ENCODE measurements at places on chromosomes 5 and 9. TPM values are rescaled to one million over a fixed set of nuclear protein-coding genes. Genes with fewer than 3 reads are reported as not detected.

GRCh38 chr5:140822281-140822629 is 842 bp downstream of the PCDHA5 start:
- DNase-seq = no peak

GRCh38 chr5:43664501-43665040 is 61.6 kb downstream of the NNT start:
- DNase-seq = no peak

The ANKH gene
- total RNA-seq = 78.1 TPM

DNA sequence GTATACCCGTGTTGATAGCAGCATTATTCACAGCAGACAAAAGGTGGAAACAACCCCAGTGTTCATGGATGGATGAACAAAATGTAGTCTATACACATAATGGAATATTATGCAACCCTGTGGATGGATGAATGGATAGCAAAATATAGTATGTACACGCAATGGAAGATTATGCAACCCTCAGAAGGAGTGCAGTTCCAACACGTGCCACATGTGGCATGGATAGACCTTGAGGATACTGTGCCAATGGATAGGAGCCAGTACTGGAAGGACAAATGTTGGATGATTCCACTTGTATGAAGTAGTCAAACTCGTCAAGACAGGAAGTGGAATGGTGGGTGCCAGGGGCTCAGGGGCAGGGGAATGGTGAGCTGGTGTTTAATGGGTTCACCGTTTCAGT is 44.9 kb downstream of the PLEKHG4B start:
- no peak for DNase-seq

The PRR7 gene
- 1.00 TPM for total RNA-seq

DNA sequence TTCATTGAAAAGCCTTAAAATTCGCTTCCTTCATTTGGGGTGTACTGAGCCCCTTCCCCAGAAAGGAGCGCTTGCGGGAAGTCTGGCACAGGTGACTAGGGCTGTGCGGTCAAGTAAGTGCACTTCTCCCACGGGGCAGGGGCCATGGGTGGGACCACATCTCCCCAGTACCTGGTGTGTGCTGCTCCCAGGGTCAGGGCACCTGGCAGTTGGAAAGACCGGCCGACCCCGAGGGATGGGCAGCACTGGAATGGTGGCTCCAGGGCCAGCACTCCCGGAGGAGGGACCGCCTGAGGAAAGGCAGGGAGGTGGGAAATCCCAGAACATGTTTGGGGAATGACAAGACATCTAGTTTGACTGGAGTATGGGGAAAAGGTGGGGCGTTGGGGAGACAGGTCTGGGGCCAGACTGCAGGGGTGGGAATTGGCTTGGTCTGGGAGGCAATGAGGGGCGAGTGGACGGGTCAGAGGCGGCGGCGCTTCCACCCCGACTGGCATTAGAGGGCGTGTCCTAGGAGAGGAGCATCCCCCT is 727 bp upstream of the GLIPR2 start:
- no peak for DNase-seq

- DNase-seq = no peak
These were observed 28.5 kb upstream of the KIF4B start for GRCh38 chr5:154984946-154985516.

GRCh38 chr5:172683645-172684471 is 42.8 kb downstream of the NEURL1B start:
- no peak for DNase-seq

DNA sequence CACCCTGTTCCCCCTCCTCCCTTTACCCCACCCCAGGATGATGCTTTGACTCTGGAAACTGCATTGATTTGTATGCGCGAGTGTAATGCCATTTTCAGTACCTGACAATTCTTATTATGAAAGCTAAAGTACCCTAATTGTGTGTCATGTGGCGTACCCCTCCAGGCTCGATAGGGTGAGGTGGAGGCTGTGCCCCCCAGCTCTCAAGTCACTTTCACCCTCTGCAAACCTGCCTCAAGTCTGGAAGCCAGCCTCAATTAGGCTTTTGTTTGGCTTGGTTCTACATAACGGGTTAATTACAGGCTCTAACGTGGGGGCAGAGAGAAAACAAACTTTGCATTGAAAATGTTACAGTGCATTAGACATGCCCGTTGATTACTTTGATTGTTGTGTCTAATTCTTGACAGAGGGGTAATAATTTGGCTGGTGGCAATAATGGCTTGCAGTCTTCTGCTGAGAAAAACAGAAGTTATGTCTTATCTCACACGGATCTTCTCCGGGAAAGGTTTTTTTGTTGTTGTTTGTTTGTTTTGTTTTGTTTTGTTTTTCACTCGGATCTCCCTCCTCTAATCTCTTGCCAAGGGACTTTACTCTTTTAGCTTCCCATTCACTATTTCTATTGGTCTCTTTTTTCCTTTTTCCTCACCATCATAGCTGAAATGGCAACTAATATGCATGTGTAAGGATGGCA is 12.6 kb downstream of the ISL1 start:
- no peak for DNase-seq

- DNase-seq = no peak
These were observed 63.7 kb upstream of the PPP2CA start for GRCh38 chr5:134289509-134290113.

The PCDHA1 gene
- total RNA-seq = not detected

- DNase-seq = no peak
These were observed 76.6 kb upstream of the SPTLC1 start for GRCh38 chr9:92191801-92192200.

The RECK gene
- 18.5 TPM for total RNA-seq

The SCGB3A2 gene
- total RNA-seq = not detected
